ENCODE measurements at places on chromosomes 3 and 15. TPM values are rescaled to one million over a fixed set of nuclear protein-coding genes. Genes with fewer than 3 reads are reported as not detected.

ALAS1 gene
- total RNA-seq: 47.9 TPM

PP2D1 gene
- not detected for total RNA-seq

GOLGA6A gene
- 0.09 TPM for total RNA-seq

SERPINI2 gene
- total RNA-seq: not detected

CCR8 gene
- total RNA-seq: not detected
